Activated T-cell treated with anti-CD3 and anti-CD28 coated beads, Interleukin-2, amount 50 U/mL, for 4 hours (primary cell): ENCODE measurements at places on chromosomes 7 and 10. TPM values are rescaled to one million over a fixed set of nuclear protein-coding genes. Genes with fewer than 3 reads are reported as not detected.

DNA sequence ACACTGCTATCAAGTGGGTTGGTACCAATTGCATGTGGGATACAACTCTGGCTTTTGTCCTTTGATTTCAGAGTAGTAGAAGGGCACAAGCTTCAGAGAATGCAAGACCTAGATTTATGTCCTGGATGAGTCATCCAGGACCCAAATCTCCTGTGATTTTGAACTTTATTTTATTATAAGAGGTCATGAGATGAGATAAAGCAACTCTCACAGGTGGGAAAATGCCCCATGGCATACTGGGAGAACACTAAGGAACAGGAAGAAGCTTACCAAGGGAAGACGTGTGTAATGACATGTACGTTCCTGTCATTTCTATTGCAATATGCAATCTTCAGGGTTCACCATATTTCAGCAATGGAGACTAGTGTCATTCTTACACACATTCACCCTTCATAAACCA is 966 bp downstream of the MALRD1 start:
- DNase-seq: no peak

- no peak for DNase-seq
These were observed 44.5 kb downstream of the RBM28 start for GRCh38 chr7:128299109-128299607.

Gene SPDYE9
- total RNA-seq: not detected

GRCh38 chr7:26645121-26645520 is 219.3 kb downstream of the SKAP2 start:
- DNase-seq: no peak

DNA sequence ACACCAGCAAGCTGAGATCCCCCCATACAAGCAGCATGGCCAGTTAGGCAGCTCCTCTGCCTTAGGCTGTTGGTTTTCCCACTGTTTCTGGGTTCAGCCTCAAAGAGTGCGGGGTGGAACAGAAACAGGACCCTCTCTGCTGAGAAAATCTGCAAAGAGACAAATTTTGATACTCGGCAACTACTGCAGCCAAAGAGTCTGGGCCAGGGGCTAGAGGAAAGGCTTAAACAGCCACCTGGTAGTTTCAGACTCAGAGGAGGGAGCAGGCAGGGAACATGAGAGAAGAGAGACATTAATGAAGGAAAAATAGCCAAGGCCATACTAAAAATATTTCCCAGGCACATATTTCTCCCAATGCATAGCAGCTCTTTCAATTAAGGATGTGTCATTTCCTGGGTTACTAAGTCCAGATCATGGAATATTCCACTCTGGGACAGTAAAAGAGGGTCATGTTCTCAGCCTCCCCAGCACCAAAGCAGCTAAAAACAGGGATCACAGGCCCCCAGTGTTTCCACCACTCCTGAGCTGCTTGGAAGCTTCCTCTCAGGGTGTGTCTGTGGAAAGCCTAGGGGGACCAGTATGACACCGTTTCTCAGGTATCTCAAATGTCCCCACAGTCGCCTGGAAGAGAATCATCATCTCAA is 29.8 kb downstream of the PDLIM1 start:
- no peak for DNase-seq

- DNase-seq: no peak
These were observed 5.1 kb downstream of the NME8 start for GRCh38 chr7:37853468-37853867.

DNA sequence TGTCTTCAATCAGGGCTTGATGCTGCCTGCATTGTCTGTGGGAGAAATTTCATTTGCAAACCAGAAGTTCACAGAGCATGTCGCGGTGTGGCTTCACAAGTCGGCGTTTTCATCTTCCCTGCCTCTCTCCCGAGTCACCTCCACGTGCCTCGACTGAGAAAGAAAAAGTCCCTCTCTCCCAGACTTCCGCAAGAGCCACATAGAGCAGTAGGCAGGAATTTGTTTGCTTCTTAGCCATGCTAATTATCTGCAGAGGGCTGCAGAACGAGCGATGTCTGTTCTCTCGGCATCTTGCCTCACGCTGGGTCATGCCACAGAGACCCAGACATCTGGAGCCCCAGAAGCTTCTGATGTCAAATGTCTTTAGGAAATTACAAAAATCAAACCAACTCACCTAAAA is 272.2 kb downstream of the TCF7L2 start:
- no peak for DNase-seq

DNA sequence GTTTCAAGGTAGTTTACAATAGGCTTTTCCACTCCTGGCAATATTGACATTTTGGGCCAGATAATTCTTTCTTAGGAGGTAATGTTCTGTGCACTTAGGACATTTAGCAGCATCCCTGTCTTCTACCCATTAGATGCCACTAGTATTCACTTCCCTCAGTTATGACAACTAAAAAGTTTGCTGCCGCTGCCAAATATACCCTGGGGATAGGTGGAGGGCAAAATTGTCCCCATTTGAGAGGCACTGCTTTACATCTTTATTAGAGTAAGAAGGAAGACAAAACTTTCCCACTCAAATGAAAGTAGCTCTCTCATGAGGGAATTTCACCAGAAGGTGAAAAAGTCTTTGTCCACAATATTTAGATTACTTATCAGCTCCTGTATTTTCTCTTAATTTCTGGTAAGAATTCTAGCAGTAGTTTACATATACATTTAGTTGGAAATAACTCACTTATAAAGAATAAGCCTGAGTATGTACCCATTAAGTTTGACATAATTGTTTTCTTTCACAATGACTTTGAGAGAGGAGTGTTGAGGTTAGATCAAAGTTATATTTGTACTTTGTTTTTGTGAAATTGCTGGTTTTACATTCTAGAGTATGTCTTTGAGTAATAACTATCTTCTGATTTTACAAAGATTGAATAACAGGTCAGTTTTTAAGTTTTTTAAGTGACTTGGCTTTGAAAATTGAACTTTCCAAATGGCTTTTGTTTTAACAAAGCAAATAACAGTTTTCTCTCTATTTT is 46.0 kb downstream of the HELLS start:
- no peak for DNase-seq
